ENCODE measurements at places on chromosomes 2 and 18. TPM values are rescaled to one million over a fixed set of nuclear protein-coding genes. Genes with fewer than 3 reads are reported as not detected.

Gene OR6B2
- not detected for total RNA-seq

Gene SPR
- total RNA-seq: 29.2 TPM

- no peak for DNase-seq
Observed at GRCh38 chr18:48949606-48950535, 894 bp downstream of the SMAD7 start.

DNA sequence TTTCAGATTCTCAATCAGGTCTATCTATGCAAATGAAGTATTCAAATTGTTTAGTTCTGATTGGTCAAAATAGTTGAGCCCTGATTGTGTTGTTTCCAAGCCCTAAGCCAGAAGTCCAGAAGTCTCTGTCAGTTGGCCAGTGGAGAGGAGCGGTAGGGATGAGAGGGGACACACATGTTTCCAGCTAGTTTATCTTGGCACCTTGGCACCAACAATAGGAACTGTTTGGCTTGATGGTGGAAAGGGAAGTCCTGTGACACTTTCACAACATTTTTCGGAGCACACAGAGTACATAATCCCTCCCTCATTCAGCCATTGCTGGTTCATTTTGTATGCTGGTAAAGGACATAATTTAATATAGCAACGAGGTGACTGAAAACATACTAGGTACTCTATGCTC, 1661.6 kb downstream of the SUCLG1 start:
- DNase-seq: no peak

DNA sequence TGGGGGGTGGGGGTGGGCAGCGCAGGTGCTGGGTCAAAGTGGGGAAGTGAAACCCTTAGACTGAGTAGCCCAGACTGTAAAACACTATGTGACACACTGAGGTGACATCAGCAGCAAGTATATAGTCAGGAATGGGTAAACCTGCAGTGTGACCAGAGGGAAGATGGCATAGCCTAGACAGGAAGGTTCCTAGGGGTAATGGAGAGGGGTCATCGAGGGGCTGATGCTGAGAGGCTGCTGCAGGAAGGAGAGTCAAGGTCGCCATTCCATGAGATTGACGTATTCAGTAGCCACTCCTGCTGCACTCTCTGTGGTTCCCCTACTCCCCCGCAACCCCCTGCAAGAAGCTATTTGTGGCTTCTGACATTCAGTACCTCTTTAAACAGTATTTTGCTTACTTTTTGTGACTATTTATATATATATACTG, 111.7 kb downstream of the CHST9 start:
- no peak for DNase-seq

DNA sequence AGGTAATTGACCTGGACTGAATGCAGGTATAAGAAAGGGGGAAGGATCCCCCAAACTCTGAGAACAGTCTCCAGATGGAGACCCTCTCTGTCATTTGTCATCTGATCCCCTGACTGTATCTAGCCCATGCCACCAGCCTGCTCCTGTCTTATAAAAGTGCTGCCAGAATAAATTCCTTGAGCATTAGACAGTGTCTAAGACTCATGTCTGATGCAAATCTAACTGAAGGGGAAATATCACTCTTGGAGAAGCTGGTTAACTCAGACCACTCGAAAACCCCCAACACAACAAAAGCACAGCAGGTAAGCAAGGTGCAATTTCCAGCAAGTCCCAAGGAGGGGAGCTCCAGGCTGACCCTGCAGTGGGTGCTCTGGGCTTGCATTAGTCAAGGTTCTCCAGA, 40.9 kb upstream of the KDM3A start:
- DNase-seq: no peak

Measured in left cardiac atrium (tissue), 4 donors.